ENCODE measurements at places on chromosomes 11 and 22.
A peak's percentile ranks its signal among the peaks of the same experiment; 100 is the strongest.

DNA sequence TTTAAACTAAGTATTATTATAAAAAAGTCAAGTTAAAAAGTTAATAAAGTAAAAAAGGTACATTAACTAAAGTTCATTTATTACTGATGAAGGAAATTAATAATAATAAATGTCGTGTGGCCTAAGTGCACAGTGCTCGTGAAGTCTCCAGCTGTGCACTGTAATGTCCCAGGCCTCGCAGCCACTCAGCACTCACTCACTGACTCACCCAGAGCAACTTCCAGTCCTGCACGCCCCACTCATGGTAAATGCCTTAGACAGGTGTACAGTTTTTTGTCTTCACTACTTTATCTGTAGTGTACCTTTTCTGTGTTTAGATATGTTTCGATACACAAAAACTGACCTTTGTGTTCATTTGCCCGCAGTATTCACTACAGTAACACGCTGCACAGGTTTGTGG, 175.5 kb downstream of the TBC1D22A start:
- no peak for DNase-seq

GRCh38 chr11:128244871-128245270, 342.5 kb downstream of the ETS1 start:
- DNase-seq: peak; percentile 50

DNA sequence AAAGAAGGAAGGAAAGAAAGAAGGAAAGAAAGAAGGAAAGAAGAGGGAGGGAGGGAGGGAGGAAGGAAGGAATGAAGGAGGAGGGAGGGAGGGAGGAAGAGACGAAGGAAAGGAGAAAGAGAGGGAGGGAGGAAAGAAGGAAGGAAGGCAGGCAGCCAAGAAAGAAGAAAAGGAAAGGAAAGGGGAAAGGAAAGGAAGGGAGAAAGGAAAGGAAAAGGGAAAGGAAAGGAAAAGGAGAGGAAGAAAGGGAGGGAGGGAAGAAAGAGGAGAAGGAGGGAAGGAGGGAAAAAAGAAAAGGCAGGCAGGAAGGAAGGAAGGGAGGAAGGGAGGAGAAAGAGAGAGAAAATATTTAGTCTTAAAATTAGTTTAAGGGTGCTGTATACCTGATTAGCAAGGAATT, 704.1 kb downstream of the LUZP2 start:
- DNase-seq: no peak

DNA sequence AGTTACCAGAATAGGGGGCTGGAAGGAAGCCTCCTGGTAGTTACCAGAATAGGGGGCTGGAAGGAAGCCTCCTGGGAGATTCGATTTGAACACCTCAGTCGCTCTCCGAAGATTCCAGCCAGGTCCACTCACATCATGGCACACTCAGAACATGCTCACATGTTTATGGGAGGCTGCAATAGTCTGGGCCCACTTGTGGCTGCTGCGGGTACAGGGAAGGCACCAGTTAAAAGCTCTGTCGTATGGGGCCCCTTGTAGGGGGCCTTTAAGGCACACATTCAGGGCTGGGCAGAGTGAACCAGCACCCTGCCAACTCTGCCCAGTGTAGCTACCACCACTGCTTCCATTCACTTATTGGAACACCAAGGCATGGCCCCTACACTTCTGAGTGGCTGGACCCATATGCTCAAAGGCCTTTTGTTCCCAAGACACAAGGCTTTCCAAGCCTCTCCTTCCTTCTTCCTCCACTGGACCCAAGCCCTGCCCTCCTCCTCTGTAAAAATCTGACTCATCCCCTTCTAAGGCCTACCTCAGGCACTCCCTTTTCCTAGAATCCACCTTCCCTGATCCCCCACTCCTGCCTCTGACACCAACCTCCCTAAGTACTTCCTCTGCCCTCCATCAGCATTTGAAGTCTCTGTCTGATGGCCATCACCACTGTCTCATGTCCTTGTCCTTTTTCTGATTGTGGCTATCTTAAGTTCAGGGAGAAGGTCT, 28.0 kb downstream of the USP35 start:
- DNase-seq: no peak

DNA sequence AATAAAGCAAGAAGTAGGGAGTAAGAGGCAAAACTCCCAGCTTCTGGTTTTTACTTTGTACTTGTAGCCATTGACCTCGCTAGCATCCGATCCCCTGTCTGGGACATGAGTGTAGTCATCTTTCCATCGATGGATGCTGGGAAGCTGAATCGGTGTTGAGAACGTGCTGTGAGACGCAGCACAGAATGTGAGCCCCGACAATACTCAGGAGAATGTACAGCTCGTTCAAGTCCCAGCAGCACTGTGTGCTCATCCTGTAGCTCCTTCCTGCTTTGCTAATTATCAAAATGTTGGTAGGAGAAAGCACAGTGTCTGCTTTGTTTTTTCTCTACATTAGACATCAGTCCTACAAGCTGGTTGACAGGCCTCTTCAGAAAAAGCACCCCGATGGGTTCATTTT, 56.6 kb downstream of the JAM3 start:
- no peak for DNase-seq

- DNase-seq: peak; percentile 44
These were observed 29.3 kb upstream of the NECTIN1 start for GRCh38 chr11:119758291-119758690.

DNA sequence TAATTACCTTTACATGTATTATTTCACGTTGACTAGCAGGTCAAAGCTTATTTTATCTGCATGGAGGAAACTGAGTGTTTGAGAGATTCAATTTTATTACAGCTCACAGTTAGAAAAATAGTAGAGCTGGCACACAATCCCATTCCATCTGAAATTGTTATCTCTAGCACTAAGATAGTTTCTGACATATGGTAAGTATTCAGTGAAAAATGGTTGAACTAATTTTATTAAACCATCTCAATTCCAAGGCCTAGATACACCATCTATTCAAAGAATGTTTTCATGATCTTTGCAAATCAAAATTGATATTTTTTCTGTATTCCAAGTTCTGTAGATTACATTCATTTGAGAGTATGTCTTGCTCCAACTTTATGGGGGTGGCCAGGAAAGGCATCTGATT, 125.4 kb upstream of the FAT3 start:
- no peak for DNase-seq

DNA sequence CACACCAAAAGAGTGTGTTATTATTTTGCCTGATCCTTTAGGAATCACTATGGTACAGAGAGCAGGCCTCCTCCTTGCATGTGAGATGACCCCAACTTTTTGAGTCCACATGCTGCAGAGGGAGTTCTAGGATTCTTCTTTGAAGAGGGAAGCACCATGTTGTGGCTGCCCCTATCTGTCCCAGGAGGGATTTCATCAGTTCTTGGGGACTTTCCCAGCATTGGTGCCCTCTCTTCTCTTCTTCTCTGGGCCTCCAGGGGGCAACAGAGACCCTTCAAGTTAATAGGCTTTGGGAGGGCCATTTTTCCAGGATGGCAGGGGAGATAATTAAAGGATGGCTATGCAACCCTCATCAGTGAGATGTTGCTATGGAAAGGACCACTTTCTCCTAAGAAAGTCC, 3.6 kb downstream of the MMP1 start:
- DNase-seq: peak; percentile 40

GRCh38 chr22:20247010-20247505, 21.1 kb downstream of the RTN4R start:
- DNase-seq: no peak

DNA sequence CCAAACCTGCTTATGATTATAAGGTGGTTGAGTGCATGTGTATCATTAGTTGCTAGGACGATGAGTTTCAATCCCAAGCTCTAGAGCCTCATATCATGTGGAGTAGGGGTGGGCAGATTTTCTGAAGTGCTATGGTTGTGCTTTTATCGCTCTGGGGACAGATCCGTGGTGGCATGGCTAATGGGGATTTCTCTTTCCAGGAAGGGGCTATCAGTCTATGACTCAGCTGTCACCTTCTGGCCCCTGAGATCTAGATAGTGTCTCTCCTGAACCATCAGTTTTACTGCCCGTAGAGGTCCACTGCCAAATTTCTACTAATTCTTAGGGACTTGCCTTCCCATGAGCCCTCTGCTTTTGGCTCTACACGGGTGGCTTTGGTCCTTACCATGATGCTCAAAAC, 51.8 kb downstream of the FDX1 start:
- no peak for DNase-seq

GRCh38 chr22:27406389-27406861, 395.1 kb downstream of the MN1 start:
- DNase-seq: no peak

DNA sequence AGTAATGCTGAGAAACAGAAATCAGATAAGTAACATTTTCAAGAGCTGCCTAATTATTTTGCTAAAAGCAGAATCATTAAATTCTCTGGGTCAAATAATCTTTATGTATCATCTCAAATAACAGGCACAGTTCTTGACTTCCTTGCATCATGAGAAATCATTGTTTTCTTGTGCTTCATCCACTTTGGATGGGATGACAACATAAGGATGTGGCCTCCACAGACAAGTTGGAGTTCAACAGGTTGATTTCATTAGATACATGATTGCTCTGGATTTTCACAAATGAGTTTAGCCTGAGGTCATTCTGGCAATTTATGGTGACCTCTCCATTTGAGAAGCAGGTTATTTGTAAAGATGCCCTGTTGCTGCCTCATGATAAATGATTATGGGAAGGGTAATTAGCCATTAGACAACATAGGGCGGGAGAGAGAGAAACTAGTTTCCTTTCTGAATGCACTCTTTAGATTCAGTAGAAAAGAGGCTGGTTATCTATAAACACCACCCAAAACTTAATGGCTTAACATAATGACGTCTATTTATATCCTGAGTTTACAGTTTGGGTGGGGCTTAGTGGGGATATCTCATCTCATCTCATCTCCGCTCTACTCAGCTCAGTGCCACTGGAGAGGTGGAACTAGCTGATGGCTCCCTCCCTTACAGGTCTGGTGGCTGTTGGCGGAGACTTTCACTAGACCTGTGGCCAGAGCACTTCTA, 35.0 kb upstream of the ADORA2A start:
- DNase-seq: peak; percentile 52

GRCh38 chr11:44725757-44726282, 942 bp upstream of the TSPAN18 start:
- DNase-seq: no peak

DNA sequence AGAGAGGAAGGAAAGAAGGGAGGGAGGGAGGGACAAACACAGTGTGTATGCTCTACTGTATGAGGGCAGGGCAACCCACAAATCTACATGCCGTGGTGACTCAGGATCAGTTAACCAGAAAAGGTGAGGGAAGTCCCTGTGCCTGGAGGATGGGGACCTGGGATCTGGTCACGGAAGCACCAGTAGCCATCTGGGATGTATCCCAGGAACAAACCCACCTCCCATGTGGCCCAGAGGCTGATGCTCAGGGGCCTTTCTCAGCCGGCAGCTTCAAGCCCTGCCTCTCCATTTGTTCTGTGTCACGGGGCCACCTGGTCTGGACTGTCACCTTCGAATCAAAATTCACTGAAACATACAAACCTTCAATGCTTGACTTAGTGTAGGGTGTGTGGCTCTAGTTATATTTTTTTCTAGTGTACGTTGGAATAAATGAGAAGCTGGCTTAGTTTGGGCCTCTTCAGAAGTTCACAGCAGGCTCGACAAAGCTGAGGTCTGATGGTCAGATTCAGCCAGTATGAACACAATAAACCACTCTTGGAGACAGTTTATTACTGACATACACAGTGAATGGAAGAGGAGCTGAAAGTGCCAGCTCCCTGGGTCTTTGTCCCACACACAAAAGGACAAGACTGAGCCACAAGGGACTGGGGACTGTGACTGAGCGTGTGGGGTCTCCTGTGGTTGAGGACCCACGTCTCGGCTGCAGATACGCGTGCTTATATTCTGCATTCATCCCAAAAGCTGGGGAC, 23.5 kb upstream of the RTL6 start:
- no peak for DNase-seq

DNA sequence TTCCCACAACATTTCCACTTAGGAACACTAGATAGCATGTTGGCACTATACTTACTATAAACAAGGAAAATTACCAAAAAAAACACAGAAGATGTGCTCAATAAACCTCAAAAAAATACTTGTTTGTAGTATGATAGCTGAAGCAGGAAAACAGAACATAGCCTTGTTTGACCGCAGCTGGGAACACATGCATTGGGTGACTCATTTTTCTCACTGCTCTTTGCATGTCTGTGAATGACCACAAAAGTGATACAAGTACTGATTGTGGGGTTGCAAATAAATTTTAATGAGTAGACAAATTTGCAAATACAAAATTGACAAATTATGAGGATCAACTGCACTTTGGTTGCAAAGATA, 22.8 kb upstream of the GUCY1A2 start:
- DNase-seq: peak; percentile 12

DNA sequence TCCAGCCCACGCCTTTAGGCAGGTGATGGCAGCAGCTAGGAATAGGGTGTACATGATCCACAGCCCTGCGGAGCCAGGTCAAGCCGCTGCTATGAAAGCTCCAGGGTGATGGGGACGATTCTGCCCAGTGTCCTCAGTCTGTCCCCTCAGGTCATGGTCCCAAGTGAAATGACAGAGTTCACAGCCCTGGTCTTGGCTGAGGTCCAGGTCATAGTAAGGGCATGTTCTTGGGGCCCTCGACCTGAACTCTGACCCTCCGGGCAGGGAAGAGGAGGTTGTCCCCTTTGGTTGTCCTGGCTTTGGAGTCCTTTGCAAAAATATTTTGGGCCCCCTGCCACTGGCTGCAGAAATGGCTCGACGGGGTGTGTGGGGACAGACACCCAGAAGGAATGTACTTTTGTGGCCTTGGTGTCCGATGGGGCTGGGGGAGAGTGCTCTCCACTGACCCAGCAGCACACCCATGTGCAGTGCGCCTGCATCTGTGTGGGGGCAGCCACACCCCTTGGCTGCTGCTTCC, 7.3 kb downstream of the C22orf31 start:
- DNase-seq: no peak

DNA sequence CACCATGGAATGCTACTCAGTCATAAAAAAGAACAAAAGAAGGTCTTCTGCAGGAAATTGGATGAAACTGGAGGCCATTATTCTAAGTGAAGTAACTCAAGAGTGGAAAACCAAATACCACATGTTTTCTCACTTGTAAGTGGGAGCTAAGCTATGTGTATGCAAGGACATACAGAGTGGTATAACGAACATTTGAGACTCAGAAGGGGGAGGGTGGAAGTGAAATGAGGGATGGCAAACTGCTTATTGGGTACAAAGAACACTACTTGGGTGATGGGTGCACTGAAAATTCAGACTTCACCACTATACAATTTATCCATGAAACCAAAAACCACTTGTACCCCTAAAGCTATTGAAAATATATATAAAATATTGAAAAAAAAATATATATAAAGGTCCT, 13.4 kb upstream of the CAT start:
- no peak for DNase-seq

DNA sequence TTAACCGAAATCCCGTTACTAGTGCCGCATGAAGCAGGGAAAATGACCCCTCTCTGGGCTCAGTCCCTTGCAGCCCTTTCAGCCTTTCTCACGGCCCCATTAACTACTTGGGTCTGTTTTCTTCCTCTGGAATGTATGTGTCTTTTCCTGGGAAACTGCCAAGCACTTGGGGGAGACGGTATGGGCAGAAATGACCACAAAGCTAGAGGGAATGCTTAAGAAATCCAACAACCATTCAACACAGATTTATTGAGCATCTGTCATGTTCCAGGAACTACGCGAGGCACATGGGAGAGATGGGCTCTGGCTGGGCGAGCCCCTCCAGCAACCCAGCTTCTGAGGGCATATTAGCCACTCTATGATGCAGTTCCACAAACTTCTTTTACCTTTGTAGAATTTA, 462.6 kb downstream of the BUD13 start:
- DNase-seq: no peak
